ENCODE measurements at places on chromosomes 5 and 9.

DNA sequence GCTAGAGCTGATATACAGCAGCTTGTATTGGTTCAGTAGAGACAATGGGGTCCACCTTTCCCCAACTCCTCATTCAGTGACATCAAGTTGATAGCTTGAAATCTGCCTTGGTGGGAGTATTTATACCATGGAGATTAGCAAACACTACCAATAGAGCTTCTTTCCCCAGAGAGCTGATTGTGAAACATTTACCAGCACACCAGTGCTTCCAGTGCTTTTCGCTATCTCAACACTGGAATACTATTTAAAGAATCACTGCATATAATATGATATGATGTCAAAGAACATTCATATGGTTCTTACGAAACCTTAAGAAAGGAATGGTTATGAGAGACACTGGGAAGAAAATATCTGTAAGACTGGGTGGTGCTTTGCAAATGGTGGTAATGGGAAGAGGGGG is 21.8 kb upstream of the RNF145 start:
- no peaks in the 10 kb centered on the region for H3K36me3 ChIP-seq
- no peak overlapping the region for H3K4me3 ChIP-seq
- H3K27ac ChIP-seq, result no peak overlapping the region
- H3K27me3 ChIP-seq, result peaks cover 46% of the 10 kb centered on the region
- H3K4me1 ChIP-seq, result peaks cover 2% of the 10 kb centered on the region
- DNase-seq, result no peak

- no peak for DNase-seq
- no peaks in the 10 kb centered on the region for H3K27me3 ChIP-seq
- H3K27ac ChIP-seq, result no peak overlapping the region
- H3K4me1 ChIP-seq, result no peaks in the 10 kb centered on the region
Observed at GRCh38 chr5:59756373-59757035, 137.0 kb downstream of the PDE4D start.

DNA sequence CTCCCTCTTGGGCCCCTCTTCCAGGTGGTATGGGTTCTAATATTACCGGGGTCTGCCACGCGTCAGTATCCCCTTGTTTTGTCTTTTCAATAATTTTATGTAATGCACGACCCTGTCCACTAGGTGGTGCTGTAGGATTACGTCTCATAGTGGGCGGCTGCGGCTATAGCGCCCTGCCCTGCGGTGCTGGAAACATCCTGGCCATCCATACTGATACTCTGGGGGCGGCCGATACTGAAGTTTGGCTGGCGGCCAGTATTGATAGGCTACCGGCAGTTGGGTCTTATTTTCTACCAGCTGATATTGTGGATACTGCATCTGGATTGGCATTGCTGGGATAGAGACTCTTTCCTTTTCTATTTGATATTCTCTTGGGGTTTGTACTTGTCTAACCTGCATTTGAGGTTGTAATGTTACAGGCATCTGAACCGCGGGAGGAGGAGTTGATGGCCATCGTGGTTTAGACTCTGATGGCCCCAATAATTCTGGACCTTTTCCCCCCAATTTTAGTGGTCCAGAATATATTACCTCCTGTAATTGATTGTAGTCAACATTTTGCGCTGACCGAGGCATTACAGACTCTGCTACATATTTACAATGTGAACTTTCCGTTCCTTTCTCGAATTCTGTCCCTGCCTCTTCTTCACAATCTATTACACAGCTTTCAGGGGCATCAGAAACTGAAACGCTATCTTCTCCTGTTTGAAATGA is 3.3 kb upstream of the TMEM141 start:
- H3K36me3 ChIP-seq, result no peaks in the 10 kb centered on the region
- no peaks in the 10 kb centered on the region for H3K27me3 ChIP-seq

DNA sequence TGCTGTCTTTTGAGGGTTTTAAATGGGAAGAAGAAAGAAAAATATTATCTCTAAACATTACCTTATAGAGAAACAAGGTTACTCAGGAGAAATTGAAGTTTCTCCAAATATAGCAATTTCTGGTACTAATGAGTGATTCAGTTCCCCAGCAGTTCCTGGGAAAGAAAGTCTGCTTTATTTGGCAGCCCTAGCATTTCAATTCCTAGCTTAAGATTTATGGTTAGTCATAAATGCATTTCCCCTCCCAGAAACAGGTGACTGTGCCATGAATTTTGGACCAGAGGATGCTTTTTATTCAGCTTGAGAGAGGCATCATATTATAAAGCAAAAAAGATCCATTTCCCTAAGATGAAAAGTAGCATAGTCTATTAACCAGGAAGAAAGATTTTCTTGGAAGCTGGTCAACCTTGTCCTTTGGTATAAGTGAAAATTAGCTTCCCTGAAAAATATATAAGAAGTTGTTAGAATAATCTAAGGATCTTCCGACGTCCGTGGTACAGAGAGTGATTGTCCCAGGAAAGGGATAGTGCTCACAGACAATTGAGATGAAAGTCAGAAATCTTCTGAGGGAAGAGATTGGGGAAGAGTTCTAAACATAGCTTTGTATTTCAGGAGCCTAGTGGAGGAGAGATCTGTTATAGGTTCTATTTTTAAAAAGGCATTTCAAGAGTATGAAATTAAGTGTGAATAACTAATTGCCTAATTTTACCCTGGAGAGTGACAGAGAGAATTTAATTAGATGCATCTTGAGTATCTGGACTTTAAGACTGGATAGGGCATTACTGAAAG is 164.9 kb downstream of the ESM1 start:
- H3K36me3 ChIP-seq, result no peaks in the 10 kb centered on the region
- no peaks in the 10 kb centered on the region for H3K4me1 ChIP-seq
- H3K4me3 ChIP-seq, result no peak overlapping the region
- no peak overlapping the region for H3K27ac ChIP-seq
- no peaks in the 10 kb centered on the region for H3K27me3 ChIP-seq

- H3K4me1 ChIP-seq, result no peaks in the 10 kb centered on the region
- no peak overlapping the region for H3K27ac ChIP-seq
- H3K4me3 ChIP-seq, result no peak overlapping the region
- H3K36me3 ChIP-seq, result no peaks in the 10 kb centered on the region
- peak; percentile 5 for DNase-seq
Observed at GRCh38 chr9:28688172-28688571, 1114.9 kb upstream of the C9orf72 start.

DNA sequence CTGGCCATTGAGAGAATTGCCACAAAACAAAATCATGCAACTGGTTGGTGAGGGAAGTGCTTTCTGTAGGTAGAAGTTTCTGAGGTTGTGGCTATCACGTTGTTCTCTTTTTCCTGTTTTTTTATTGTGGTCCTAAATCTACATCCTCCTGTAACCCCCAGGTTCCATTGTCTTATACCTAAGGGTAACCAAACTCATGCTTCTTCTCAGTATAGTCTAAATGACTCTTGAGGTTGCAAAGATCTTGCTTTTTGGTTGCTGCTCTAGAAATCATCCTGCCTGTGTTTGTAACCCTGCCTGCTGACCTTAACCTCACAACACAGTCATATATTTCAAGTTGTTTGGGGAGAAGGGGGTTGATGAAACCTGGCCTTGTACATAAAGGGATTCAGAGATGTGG is 273.1 kb downstream of the CD180 start:
- no peak for DNase-seq
- H3K27me3 ChIP-seq, result no peaks in the 10 kb centered on the region
- H3K4me3 ChIP-seq, result no peak overlapping the region
- H3K27ac ChIP-seq, result no peak overlapping the region
- H3K36me3 ChIP-seq, result no peaks in the 10 kb centered on the region

- no peaks in the 10 kb centered on the region for H3K27me3 ChIP-seq
- H3K27ac ChIP-seq, result no peak overlapping the region
- H3K36me3 ChIP-seq, result peaks cover 56% of the 10 kb centered on the region
Observed at GRCh38 chr5:177484902-177485549, 11.6 kb upstream of the DBN1 start.

- no peak for DNase-seq
- H3K27me3 ChIP-seq, result no peaks in the 10 kb centered on the region
- H3K36me3 ChIP-seq, result no peaks in the 10 kb centered on the region
- no peak overlapping the region for H3K27ac ChIP-seq
Observed at GRCh38 chr9:110278080-110278707, 21.9 kb upstream of the TXN start.

GRCh38 chr5:152107220-152107619 is 182.6 kb upstream of the GLRA1 start:
- H3K4me3 ChIP-seq, result no peak overlapping the region
- no peaks in the 10 kb centered on the region for H3K27me3 ChIP-seq
- no peak overlapping the region for H3K27ac ChIP-seq
- no peaks in the 10 kb centered on the region for H3K36me3 ChIP-seq

- H3K27me3 ChIP-seq, result no peaks in the 10 kb centered on the region
- DNase-seq, result no peak
- no peak overlapping the region for H3K27ac ChIP-seq
- no peak overlapping the region for H3K4me3 ChIP-seq
- H3K4me1 ChIP-seq, result no peaks in the 10 kb centered on the region
- H3K36me3 ChIP-seq, result no peaks in the 10 kb centered on the region
Observed at GRCh38 chr5:120446901-120447300, 17.2 kb upstream of the PRR16 start.

GRCh38 chr9:124010303-124010664 is 1.3 kb upstream of the LHX2 start:
- peaks cover 29% of the 10 kb centered on the region for H3K4me1 ChIP-seq
- H3K36me3 ChIP-seq, result no peaks in the 10 kb centered on the region
- peak overlapping the region; percentile 52 for H3K4me3 ChIP-seq
- no peak for DNase-seq

DNA sequence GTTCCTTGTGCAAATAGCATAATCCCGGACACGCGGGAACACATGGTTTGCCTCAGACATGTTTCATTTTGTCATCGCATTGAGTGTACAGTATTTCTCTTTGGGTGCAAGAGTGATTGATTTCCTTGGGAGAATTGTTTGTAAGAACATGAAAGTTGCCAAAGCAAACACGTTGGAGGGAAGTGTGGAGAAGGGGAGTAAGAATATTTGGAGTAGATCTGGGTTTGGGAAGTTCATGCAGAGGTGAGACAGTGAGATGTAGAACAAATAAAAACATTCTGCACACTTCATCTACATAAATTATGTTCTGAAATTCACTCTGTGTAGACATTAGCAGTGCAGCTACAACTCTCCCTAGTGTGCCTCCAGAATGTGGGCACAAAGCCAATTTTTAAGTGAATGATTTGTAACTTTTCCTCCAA is 24.0 kb downstream of the FOXD1 start:
- H3K4me3 ChIP-seq, result no peak overlapping the region
- DNase-seq, result no peak
- peaks cover 23% of the 10 kb centered on the region for H3K27me3 ChIP-seq
- H3K36me3 ChIP-seq, result no peaks in the 10 kb centered on the region
- no peak overlapping the region for H3K27ac ChIP-seq

- H3K4me3 ChIP-seq, result no peak overlapping the region
- H3K4me1 ChIP-seq, result no peaks in the 10 kb centered on the region
- no peaks in the 10 kb centered on the region for H3K36me3 ChIP-seq
- DNase-seq, result no peak
Observed at GRCh38 chr5:93704996-93705395, 36.4 kb downstream of the POU5F2 start.

GRCh38 chr5:80507663-80508062 is 19.8 kb downstream of the FAM151B start:
- H3K36me3 ChIP-seq, result no peaks in the 10 kb centered on the region
- no peak overlapping the region for H3K4me3 ChIP-seq
- H3K27ac ChIP-seq, result no peak overlapping the region
- no peak for DNase-seq
- 0 out of 2 replicates have a peak, but pooled peaks cover 2% of the 10 kb centered on the region for H3K4me1 ChIP-seq

DNA sequence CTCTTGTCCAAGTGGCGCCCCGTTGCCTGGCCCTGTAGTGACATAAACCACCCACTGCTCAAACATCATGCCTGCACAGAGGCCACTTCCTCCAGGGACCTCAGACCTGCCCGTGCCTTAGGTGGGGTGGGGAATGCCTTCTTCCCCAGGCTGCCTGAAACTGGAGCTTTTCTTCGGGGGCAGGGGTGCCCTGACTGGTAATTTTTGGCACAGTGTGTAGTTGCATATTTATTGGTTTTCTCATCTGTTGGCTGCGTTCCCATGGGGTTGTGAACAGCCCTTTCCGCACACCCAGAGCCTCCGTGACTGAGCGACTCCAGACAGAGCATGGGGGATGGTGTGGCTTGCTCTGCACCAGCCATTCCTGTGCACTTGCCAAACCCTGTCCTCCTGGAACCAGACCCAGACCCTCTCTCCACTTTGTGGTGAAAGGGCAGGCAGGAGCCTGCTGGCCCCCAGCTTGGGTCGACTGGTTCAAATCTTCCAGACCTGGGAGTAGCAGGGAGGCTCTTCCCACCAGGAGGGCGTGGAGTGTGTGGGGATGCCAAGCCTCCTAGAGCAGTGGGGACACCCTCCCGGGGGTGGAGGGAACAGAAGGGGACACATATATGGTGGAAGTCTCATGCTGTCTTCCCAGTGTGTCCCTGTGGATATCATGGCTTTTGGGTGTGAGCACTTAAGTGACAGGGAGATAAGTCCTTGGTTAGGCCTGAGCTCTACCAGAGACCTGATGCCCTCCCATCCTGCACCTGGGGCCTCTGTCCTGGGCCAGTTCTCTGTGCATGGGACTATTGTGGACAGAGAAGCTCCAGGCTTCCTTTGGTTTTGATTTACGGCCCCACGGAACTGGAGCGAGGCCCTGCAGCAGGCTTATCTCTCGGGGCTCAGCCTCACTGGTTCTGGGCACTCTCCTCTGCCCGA is 39.6 kb downstream of the WNK2 start:
- H3K4me3 ChIP-seq, result no peak overlapping the region
- no peak for DNase-seq
- H3K27me3 ChIP-seq, result no peaks in the 10 kb centered on the region
- H3K27ac ChIP-seq, result no peak overlapping the region

DNA sequence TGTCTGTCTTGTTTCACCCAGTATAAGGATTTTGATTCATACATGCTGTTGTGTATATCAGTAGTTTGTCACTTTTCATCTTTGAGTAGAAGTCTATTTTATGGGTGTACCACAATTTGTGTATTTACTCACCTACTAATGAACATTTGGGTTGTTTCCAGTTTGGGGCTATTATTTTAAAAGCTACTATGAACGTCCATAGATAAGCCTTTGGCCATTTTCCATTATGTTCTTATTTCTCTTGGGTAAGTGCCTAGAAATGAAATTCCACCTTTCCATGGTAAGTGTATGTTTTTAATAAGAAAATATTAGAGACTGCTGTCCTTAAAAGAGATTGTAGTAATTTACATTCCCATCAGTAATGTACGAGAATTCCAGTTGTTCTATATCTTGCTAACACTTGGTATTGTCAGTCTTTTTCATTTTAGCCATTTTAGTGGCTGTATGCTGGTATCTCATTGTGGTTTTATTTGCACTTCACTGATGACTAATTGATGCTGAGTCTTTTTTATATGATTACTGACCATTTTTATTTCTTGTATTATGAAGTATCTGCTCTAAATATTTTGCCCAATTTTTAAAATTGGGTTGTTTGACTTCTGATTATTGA is 17.9 kb upstream of the PDE8B start:
- H3K4me3 ChIP-seq, result no peak overlapping the region
- H3K27me3 ChIP-seq, result no peaks in the 10 kb centered on the region
- no peaks in the 10 kb centered on the region for H3K36me3 ChIP-seq
- DNase-seq, result no peak
- no peak overlapping the region for H3K27ac ChIP-seq

GRCh38 chr9:29659014-29659413 is 2085.7 kb upstream of the C9orf72 start:
- no peaks in the 10 kb centered on the region for H3K36me3 ChIP-seq
- no peak overlapping the region for H3K27ac ChIP-seq
- no peak overlapping the region for H3K4me3 ChIP-seq
- H3K4me1 ChIP-seq, result no peaks in the 10 kb centered on the region
- DNase-seq, result no peak
- H3K27me3 ChIP-seq, result no peaks in the 10 kb centered on the region

GRCh38 chr5:33958176-33958575 is 22.0 kb downstream of the RXFP3 start:
- H3K4me1 ChIP-seq, result no peaks in the 10 kb centered on the region
- H3K27me3 ChIP-seq, result 0 out of 2 replicates have a peak, but pooled peaks cover 2% of the 10 kb centered on the region
- no peak overlapping the region for H3K4me3 ChIP-seq
- no peak for DNase-seq
- H3K36me3 ChIP-seq, result no peaks in the 10 kb centered on the region

- no peaks in the 10 kb centered on the region for H3K36me3 ChIP-seq
- no peak overlapping the region for H3K27ac ChIP-seq
- H3K27me3 ChIP-seq, result no peaks in the 10 kb centered on the region
- no peak for DNase-seq
Observed at GRCh38 chr5:159409801-159410200, 79.5 kb upstream of the IL12B start.

All from H1 (cell line).